ENCODE measurements at places on chromosomes 4 and X.

DNA sequence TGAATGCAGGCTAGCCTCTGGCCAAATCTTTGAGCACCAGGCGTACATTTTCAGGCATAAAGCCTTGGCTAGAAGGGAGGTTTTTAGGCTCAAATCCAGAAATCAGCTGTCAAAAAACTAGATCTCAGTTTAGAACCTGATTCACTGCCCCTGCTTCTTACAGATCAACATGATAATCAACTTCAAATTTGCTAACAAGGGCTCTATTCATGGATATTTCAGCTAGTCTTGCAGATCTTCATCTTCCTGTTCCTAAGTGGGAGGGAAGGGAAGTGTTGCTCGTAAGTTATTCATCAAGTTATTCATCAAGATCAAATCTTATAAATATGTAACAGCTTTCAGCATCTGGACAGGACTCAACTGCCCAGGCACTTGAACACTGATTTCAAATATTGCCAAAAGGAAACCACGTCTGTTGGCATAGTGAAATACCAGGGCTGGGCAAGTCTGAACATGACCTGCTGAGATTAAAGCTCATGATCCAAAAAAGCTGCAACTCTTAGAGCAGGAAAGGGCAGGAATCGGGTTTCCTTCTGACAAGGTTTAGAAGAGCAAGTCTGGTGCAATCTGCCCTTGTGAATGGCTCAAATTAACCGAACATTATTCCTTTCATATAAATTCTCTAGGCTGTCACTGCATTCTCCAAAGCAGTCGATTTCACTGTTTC is 200.3 kb downstream of the PDGFC start:
- DNase-seq, result peak; percentile 67

DNA sequence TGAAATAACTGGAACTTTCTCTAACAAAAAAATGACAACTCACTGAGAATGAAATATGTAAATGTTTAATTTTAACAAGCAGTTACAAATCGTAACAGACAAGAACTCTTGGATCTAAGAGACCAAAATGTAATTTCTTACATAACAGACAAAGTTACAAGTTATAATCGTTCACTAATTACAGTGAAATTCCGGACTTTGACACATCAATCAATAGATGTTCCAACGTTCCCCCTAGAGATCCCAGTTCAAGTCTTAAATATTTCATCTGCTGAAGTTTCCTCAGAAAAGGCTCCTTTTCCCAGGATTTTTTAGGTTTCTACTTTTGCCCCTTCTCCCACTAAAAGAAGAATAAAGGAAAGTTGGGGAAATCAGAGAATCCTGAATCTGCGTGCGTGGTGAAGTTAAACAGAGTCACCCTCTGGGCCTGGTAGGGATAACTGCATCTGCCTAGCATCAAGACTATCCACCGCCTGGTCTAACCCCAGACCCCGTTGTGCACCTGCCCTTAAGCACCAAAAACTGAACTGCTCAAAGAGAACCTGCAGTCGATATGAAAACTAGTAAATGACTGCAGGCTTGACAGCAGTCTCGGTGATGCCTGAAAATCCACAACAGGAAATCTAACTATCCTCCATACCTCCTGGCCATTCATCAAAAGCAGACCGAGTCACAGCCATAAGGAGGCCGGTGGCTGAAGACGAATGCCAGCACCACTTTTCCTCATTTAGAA is 2.3 kb downstream of the IRF2 start:
- DNase-seq, result peak; percentile 4

DNA sequence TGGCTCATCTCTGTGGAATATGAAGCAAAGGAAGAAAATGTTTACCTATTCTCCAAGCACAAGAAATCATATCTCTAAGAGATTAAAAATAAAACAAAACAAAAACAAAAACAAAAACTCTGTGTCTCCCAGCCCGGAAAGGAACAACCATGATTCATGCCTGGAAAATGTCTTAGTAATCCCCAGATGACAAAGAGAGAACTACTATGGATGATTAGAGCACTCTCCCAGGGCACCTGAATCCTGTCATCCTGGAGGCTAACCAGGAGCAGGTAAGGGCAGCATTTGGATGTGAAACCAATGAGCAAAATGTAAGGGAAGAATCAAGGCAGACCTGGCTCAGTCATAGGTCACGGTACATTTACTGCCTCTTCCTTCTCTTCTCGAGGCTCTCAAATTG is 1.7 kb upstream of the AKAP4 start:
- no peak for DNase-seq

DNA sequence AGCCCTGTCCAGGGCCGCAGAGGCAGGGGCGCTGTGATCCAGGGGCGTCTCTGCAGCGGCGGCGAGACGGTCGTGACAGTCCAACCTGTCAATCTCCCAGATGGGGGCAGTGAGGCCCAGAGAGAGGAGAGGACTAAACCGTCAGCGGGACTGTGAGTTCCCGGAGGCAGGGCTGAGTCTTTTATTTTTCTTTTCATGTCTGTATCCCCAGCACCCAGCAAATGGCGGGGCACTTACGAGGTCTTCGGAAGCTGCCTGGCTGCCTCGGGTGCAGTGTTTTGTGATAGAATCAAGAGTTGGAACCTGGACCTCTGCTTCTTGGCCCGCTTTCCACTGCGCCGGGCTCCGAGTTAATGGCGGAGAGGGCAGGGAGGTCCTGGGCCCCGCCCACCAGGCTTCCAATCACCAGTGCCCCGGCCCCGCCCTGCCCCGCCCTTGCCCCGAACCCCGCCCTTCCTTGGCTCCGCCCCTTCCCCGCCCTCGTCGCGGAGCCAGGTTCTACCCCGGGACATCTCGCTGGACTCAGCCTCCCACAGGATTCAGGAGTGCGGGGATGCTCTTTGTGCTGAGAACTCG is 35.3 kb upstream of the GRPEL1 start:
- peak; percentile 49 for DNase-seq

GRCh38 chrX:44303119-44303518 is 40.4 kb downstream of the EFHC2 start:
- no peak for DNase-seq

DNA sequence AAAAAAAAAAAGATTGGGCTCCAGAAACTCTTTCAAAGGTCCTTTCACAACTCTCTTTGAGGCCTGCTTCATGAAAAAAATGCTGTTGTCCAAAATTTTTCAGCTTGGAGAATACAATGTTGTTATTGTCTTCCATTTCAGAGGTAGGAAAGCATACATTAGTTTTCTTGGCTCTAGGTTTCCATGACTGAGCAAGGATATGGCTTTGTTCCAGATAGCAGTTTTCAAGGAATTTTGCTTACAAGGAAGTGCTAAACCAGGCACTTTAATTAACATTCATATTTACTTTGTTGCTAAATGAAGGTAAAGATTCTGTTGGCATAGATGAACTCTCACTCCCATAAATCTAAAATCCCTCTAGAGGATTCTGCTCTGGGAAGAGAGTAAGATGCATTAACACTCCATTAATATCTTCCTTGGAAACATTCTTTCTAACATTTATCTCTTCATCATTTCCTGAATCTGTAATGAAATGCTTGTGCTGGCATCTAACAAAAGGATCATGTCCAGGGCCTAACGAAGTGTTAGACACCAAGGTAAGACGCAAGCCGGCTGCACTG is 118.4 kb downstream of the COL25A1 start:
- DNase-seq, result no peak

DNA sequence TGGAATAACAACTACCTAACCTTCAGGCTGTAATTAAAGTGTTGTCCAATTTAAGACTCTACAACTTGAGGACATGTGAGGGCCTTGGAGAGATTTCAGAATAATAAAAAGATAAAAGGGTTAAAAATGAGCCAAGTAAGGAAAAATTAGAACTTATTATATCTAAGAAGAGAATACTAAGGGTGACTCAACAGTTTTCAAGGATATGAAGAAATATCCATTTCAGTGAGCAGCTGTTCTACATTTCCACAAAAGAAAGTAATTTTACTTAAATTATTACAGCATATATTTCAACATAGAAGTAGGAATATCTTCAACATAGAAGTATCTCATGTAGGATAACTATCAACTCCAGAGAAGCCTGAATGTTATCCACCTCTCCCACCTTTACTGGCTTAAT is 11.3 kb downstream of the SNX12 start:
- DNase-seq, result no peak

GRCh38 chr4:181312066-181312465 is 931.1 kb upstream of the TENM3 start:
- no peak for DNase-seq

- no peak for DNase-seq
Observed at GRCh38 chr4:13857397-13857796, 229.9 kb upstream of the BOD1L1 start.

GRCh38 chrX:155612312-155613224 is at the start of gene TMLHE:
Gene TMLHE, minus strand, starts transcription at chrX:155612952. Its CDS starts 67,676 bp downstream, at chrX:155545276.
- peak; percentile 45 for DNase-seq

- peak; percentile 33 for DNase-seq
Observed at GRCh38 chrX:48957477-48957826, at the start of gene OTUD5. Gene OTUD5, minus strand, starts transcription at chrX:48957607. Its CDS starts 37 bp downstream, at chrX:48957570.

GRCh38 chrX:53695946-53696549 is 9.5 kb upstream of the HUWE1 start:
- no peak for DNase-seq

DNA sequence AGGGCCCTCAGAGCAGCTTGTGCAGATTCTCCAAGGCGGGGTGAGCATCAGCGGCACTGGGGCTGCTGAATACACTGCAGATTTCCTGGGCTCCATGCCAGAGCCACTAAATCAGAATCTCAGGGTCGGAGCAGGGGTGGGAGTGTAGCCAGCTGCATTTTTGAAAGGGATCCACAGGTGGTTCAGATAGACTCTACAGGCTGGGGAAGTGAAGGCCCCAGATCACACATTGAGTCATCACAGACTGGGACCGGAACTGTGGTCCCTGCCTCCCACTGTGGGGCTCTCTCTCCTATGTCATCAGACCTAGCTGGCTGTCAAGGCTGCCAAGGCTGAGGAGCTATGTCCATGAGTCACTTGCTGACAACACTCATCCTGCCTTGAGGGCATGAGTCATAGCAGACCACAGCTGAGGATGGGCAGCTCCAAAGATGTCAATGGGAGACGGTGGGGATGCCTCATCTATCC is 162.3 kb upstream of the MAMLD1 start:
- DNase-seq, result no peak

- no peak for DNase-seq
Observed at GRCh38 chr4:107153228-107153627, 117.1 kb upstream of the DKK2 start.

- no peak for DNase-seq
Observed at GRCh38 chr4:36211084-36211483, 33.2 kb downstream of the ARAP2 start.

DNA sequence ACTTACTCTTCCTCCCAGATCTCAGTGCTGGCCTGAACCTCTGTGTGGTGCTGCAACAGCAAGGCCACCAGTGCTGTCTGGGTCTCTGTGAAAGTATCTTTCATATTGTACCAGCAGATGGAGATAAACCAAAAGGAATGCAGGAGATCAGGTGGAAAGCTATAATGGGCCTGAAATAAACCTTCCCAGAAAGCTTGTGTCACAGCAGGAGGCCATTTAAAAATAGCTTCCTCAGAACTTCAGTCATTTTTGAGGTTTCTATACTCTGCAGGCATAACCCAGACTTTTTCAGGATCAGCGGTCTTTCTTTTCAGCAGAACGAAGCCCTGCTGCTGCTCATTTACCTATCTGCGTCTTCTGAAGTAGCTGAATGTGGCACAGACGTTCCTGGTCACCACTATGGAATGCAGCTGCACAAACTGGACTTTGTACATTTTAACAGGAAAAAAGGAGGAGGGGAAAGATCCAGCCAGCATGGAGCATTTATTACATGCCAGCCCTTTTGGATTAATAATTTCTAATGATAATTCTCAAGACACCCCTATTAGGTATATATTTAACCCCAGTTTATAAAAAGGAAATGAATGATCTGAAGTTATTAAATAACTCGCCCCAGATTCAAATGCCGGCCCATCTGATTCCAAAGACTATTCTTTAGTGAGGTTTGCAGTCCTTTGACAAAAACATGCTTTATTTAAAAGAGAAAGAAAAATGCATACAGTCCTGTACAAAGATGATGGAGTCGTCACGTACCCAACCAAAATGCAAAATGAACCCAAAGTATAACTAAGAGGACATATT is 119.7 kb downstream of the NFKB1 start:
- peak; percentile 13 for DNase-seq

GRCh38 chr4:168177546-168178149 is 85.3 kb downstream of the ANXA10 start:
- no peak for DNase-seq

GRCh38 chr4:81712714-81713113 is 241.0 kb upstream of the RASGEF1B start:
- DNase-seq, result no peak

DNA sequence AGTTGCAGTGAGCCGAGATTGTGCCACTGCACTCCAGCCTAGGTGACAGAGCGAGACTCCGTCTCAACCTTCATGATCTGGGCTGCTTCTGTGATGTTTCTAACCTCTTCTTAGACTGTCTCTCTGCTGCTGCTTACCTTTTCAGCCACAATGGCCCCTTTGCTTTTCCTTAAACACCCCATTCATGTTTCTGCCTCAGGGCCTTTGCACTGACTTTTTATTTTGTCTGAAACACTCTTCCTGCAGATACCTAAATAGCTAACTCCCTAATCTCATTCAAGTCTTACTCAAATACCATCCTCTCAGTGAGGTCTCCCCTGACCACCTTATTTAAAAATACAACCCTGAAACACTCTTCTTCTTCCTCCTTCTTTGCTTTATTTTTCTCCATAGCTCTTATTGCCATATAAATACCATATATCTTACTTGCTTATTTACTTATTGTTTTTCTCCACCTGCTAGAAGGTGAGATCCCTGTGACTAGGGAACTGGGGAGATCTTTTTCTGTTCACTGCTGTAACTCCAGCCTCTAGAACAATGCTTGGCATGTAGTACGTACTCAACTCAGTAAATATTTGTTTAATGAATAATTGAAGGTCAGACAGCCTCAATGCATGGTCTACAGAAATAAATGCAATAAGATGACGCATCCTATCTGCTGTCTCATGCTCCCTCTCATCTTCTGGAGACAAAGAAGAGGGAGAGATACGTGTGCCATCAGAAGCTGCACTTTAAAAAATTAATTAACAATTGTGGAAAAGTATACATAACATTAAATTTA is 43.8 kb upstream of the SETD7 start:
- no peak for DNase-seq

GRCh38 chr4:94208918-94209317 is 1.3 kb downstream of the SMARCAD1 start:
- no peak for DNase-seq

DNA sequence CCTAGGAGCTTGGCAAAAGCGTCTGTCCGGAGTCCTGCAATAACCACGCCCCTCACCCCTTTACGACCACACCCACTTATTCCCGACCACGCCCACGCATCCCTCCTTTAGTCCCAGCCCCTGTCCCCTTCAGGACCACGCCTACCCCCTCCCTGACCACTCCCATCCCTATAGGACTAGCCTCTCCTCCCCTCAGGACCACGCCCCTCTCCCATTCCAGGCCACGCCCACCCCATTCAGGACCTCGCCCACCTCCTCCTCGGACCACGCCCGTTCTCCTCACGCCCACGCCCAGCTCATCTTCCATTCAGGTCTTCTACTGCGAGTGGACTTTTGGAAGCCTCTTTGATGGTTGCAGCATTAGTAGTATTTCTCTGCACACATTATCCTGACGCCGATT is 131.2 kb upstream of the STX18 start:
- peak; percentile 30 for DNase-seq

GRCh38 chr4:136922066-136922465 is 610.2 kb downstream of the PCDH18 start:
- no peak for DNase-seq

Measured in NCI-H748 treated with DMSO at 0.1 percent for 48 hours (cell line).